Fibroblast of skin of right quadriceps (primary cell): ENCODE measurements at places on chromosomes 4 and X.

DNA sequence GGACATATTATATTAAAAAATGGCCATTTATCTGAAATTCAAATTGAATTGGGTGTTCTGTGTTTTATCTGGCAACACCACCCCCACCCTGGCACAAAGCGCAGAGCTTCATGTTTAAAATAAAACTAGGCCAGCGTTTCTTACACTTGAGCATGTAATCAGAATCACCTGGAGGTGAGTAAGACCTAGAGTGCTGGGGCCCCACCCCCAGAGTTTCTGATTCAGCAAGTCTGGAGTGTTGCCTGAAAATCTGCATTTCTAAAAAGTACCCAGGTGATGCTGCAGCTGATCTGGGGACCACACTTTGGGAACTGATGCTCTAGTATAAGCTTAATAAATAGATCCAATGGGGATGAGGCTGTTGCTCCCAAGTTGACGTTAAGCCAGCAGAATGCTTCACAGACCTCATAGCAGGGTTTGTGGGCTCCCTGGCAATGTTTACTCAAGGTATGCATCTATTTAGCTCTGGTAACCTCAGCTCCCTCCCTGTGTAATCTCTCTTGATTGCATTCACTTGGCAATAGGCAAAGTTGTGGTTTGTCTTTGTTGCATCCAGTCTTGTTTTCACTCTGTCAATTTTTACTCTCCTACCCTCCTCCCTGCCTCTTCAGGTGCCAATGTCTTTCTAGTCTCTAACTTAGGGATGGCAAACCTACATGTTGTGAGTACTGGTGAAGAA, 99.8 kb upstream of the TEX13D start:
- DNase-seq, result no peak

DNA sequence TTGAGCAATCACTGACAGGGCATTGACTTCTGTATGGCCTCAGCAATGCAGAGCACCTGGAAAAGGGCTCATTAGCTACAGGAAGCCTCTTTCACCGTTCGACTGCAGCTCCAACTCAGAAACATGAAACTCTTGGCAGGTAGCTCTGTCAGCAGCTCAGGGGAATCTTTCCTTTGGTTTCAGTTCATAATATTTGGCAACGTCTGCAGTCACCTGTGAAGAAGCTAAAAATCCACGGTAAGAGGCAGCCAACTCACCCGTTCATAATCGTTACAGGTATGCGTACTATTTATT, 354.9 kb downstream of the CAMK2D start:
- no peak for DNase-seq

DNA sequence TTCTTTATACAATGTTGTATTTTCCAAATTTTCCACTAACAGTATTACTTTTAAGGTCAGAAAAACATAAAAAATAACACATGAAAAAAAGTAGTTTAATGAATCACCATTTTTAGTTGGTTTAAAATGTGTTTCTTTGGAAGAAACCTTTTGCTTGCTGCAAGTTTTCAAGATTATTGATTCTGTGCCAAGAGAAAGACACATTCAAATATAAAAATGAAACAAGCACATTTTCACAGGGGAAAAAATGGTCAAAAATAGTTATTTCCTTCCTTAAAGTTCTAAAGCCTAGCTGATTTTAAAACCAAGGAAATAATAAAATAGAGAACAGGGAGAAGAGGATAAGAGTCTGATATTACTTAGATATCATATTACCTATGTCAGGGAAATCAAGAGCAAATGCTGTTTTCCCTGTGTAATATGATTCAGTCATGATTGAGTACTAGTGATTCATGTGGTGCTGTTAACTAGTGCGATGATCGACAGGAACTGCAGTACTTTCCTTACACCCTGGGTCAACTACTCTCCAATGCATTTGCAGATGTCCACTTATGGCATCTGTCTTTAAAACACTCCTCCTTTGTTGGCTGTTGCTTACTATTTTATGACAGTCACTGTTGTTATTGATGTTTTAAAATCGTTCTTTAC, 103.8 kb downstream of the CAMK2D start:
- peak; percentile 48 for DNase-seq

GRCh38 chr4:122218762-122219161, 66.6 kb downstream of the BLTP1 start:
- peak; percentile 21 for DNase-seq
